ENCODE measurements at places on chromosomes 12 and 14. TPM values are rescaled to one million over a fixed set of nuclear protein-coding genes. Genes with fewer than 3 reads are reported as not detected.

The NELL2 gene
- 26.0 TPM for polyA plus RNA-seq

DNA sequence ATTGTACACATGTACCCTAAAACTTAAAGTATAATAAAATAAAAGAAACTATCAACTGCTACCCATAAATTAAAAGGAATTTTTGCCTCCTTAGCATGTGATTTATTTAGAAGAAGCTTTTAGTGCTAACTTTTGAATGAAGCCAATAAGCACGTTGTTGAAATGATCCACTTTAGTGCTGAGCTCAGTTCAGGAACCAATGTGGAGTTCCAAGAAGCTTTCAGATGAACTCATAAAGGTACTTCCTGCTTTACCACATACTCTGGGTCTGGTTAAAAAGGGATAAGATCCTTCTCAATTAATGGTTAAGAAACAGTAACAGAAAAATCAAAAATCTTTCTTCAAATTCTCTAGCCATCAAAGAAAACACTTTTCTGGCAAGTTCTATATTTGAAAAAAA lies 39.4 kb downstream of the TMTC1 start:
- no peak for DNase-seq

DNA sequence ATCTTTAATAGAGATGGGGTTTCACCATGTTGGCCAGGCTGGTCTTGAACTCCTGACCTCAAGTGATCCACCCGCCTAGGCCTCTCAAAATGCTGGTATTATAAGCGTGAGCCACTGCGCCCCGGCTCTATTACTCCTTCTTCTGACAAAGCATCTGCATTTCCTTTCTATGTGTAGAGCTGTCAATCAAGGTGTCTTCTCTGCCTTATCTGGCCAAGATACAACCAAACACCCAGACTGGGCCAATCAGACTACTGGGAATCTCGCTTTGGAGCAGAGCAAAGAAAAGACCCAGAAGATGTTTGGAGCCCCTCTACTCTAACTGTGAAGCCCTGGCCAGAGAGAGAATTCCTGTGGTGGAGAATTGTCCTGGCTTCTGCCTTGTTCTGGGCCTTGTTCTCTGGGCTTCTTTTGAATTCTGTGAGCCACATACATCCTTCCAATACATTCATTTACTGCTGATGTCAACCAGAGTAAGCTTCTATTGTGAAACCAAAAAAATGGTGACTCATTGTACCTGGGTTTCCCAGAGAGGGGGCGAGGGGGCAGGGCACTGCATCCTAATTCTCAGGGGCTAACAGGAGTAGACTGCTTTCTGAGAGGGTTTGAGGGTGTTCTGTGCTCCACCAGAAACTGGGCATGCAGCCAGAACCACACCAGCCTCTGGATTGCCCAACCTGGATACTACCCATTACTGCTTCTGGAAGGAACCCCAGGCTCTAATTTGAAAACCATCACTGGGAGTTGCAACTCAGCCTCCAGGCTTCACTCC lies 18.8 kb upstream of the FLVCR2 start:
- DNase-seq = no peak

- DNase-seq = no peak
Measured at GRCh38 chr12:114403011-114403689, 2.8 kb downstream of the TBX5 start.

DNA sequence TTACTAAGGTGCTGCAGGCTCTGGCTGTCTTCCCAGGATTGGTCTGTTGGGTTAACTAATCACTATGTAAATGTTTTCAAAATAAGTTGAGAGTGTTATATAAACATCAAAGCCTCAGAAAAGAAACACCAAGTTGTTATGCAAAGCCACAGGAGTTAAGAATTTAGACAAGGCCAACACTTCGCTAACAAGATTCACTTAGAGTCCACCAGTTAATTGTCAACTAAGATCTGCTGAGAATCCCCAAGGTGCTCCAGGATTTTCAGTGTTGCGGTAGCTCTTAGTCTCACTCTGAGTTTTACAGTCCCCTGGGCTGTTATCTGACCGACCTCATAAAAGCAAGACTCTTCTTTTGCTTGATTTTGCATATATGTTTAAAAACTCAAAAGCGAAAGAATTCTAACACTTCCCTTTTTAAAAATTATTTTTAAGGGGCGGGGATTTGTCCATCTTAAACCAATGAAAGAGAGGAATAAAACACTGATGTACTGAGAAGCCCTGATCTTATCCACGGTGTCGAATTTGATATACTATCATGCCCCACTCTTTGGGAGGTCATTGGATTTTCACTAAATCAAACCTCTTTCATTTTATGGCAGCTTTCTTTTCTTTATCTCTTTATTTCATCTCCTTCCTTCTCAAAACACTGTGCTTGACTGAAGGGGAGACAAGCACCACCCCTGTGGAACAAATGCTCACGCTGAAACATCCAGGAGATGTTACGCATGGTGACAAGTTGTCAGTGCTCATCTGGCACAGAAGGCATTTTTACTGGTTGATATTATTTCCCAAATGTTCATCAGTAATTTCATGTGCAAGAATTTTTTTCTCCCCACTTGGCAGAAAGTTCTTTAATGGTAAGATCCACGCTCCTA lies 7.0 kb downstream of the NIN start:
- DNase-seq = no peak
